ENCODE measurements at places on chromosomes 1 and 21.

DNA sequence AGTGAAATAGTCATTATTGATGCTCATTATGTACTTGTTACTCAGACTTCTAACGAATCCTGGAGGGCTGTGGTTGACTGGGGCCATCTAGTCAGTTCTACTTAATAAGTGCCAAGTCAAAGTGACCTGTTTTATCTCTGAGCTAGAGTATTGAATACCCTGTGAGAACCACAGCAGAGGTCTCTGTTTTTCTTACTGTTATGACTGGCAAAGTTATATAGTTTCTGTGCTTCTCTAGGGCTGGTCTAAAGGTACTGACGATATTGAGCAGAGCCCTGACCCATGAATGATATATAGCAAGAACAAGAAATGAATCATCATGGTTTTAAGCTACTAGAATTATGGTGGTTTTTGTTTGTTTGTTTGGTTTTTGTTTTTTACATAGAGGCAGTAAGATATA lies 555.8 kb downstream of the PLA2G4A start:
- no peak for DNase-seq

- DNase-seq = no peak
These were observed 93.7 kb upstream of the C1orf174 start for GRCh38 chr1:3993619-3994375.

GRCh38 chr1:240245629-240246020 lies 153.9 kb downstream of the FMN2 start:
- DNase-seq = no peak

GRCh38 chr1:203422656-203423055 lies 53.0 kb upstream of the PRELP start:
- no peak for DNase-seq

GRCh38 chr1:23282957-23283356 lies 61.1 kb downstream of the HNRNPR start:
- no peak for DNase-seq

GRCh38 chr1:53406551-53407235 lies 52.5 kb upstream of the DMRTB1 start:
- DNase-seq = no peak

DNA sequence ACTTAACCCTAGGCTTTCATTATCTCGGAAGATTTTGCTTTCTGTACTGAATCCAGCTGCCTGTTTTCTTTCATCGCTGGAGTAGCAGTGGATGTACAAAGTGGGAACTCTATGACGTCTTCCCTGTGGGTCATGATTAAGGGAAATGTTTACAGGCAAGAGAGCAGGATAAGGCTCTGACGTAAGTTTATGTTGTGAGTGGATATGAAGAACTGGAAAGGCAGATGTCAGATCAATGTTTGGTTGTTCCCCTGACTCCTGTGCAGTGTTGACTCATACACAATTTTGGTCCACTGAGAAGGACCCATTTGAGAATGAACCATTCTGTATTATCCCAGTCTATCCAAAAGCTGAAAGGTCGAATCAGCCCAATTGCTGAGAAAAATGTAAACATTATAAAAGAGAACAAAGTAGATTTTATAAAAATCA lies 292.4 kb downstream of the GRIK1 start:
- no peak for DNase-seq

- no peak for DNase-seq
These were observed 196.5 kb upstream of the POU3F1 start for GRCh38 chr1:38243106-38243505.

- no peak for DNase-seq
These were observed 7.2 kb upstream of the FBXO28 start for GRCh38 chr1:224106568-224107281.

DNA sequence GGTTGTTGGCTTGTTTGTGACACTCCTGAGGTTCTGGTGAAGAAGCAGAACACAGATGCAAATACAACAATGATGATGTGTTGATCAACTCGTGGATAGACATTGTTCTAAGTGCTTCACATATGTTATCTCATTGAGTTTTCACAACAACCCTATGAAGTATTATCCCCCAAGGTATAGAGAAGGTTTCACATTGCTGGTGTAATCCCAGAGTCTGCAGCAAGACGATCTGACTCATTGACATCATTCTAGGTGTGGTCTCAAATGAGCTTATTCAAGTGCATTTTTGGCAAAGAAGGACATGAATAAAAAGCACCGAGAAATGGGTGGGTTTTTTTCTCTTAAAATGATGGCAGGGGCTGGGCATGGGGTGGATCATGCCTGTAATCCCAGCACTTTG lies 64.1 kb upstream of the SCAF4 start:
- DNase-seq = no peak

- no peak for DNase-seq
These were observed 15.2 kb downstream of the HENMT1 start for GRCh38 chr1:108645564-108646184.

DNA sequence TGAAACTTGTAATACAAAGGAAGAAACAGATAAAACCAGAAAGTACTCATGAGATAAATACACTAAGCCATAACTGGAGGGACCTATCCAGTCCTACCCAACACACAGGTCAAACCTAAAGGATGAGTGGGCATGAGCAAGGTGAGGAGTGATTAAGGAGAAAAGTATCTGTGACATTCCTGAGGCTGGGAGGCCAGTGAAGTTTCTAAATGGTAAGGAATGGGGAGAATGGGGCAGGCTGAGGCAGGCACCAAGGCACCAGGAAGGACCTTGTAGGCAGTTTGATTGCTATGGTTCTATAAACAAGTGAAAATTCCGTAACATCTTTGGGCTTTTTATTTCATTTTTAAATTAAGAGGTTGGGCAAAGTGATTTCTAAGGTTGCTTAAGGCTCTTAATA lies 10.4 kb downstream of the DDX59 start:
- no peak for DNase-seq

- no peak for DNase-seq
These were observed 10.3 kb downstream of the SLC37A1 start for GRCh38 chr21:42523941-42524340.

DNA sequence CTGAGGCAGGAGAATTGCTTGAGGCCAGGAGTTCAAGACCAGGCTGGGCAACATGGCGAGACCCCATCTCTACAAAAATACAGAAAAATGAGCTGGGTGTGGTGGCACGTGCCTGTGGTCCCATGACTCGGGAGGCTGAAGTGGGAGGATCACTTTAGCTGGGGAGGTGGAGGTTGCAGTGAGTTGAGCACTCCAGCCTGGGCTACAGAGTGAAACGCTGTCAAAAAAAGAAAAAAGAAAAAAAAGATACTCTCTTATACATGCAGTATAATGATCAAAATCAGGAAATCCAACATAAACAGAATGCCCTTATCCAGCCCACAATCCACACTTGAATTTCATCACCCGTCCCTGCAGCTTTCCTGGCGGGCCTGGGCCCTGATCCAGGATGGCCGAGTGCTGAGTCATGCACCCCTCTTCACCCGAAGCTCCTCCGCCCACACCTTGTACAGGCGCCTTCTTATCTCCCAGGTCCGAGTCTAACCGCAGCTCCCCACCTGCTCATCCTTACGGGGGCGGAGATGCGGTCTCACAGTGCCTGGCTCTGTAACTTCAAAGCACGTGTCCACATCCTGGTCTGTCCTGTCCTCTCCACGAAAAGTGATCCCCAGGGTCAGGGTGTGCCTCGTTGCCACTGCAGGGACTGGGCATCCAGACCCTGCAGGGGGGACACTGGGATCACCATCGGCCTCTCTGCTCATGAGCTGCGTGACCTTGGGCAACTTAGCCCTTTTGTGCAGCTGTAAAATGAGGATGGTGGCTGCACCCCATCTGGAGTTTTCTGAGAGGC lies 120.2 kb upstream of the SLC45A1 start:
- DNase-seq = no peak

DNA sequence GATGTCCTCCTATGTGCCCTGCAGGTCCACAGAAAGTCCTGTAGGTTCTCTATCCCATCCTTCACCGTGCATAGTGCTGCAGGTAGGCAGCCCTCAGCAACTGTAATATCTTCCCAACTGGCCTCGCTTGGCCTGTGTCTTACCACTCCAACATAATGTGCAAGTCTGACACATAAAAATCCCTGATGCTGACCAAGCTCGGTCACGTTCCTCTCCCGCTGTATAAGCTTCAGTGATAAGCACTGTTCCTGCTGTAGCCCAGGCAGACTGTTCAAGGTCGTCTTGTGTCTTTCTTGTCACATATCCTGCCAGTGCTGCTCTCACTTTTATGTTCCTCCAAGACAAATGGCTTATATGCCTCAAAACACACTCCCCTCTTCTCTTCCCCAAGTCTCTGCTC lies 19.4 kb upstream of the KCNE1 start:
- DNase-seq = no peak

DNA sequence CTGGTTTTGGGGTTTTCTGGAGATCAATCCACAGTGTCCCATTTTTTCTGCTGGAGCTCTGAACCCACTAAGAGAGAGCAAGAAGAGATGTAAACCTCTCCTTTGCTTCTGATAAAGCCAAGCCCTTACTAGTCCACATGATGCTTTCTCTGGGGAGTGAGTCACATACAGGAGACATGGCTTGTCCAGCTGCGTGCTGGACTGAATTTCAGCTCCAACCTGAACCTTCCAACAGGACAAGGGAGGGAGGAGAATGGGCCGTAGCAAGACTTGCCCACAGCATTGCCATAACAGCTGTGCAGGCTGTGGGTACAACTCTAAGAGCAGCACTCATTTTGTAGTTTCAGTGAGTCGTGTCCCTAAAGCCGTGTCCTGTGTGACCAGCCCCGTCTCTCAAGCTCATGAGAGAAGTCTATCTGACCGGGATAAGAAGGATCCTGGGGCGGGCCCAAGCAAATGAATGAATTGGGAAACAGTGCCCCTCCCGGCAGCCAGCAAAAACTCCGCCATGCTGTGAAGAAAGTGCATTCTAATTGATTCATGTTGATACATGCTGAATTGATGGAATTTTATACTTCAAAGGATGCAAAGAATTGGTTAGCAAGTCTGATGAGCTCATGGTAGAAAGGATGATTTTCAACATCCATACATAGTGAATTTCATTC lies 195.2 kb downstream of the GABPA start:
- no peak for DNase-seq

DNA sequence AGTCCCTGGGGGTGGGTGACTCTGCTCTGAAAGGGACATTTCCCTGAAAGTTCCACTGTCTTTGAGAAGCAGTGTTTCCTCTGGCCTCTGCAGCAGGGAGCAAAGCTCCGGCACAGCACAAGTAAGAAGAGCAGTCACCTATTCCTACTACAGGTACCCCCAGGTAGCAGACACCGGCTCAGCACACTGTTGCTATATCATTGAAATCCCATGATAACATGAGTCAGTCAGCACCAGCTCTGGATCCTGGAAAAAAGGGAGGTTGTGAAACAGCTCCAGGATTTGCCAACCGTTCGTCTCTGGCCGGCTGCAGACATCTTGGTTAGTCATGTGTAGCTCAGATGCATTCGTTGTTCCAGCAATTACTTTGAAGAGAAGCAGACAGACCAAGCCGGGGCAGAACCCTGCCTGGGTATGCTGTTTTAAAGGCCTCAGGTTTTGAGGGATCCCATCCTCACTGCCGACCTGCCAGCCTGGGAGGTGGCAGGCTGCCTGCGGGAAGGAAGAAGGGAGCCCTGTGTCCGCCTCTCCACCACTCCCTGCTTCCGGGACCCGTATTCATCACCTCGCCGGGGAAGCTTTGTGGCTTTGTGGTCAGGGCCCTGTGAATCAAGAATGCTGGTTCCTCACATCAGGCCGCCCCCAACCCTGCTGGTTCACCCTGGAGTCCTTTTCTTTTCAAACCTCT lies 139.2 kb downstream of the CLIC6 start:
- DNase-seq = peak; percentile 54

GRCh38 chr1:223803211-223803610 lies 42.5 kb downstream of the TP53BP2 start:
- no peak for DNase-seq

DNA sequence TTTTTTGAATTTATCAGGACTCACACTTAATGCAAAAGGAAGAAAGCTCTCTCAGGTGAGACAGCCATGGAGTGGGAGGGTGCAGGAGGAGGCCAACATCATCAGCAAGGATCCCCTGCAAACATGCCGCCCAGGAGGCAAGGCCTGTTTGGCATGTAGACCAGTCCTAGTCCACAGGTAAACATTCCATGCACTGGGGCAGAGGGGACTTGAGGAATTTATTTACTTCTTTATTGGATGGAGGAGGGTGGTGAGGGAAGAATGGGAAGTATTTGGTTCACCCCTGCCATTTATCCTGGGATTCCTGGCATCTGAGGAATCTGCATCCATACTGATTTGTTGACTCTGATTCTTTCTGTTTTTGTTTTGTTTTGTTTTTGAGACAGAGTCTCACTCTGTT lies 1.5 kb upstream of the UQCRHL start:
- no peak for DNase-seq

GRCh38 chr1:203968761-203969160 lies 104.2 kb upstream of the SOX13 start:
- no peak for DNase-seq

- no peak for DNase-seq
These were observed 565.4 kb downstream of the LMO4 start for GRCh38 chr1:87894062-87894461.

DNA sequence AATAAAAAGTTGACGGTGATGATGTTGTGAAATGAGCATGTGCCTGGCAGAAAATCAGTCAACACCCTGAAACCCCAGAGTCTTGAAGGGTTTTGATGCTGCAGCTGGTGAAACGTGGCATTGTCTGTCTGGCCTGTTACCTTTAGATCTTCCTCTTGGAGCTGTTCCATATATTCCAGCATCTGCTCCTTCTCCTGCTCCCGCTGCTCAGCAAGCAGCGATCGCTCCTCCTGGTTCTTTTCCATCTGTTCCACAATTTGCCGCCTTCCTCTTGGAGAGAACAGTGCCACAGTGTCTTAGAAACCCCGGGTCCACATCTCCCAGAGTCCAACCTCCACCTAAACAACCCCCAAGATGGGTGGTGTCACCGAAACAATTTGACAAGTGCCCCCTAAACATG lies 15.7 kb downstream of the CFAP45 start:
- no peak for DNase-seq

DNA sequence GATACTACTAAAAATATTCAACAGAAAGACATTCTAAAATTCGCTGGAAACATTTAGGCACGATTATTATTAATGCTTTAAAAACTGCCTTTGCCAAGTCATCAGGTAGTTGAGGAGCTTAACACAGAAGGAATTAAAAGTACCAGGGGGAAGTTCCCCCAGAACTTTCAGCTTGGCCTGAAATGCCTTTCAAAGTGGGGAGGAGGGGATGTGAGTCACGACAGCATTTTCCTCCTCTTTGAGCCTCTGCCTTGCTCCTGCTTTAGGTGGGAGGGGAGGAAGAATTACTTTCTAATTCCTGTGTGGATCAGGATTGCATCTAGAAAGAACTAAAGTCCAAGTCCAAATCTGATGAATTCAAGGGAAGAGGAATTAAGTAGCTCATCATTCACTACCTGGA lies 183.7 kb downstream of the CLIC6 start:
- no peak for DNase-seq

DNA sequence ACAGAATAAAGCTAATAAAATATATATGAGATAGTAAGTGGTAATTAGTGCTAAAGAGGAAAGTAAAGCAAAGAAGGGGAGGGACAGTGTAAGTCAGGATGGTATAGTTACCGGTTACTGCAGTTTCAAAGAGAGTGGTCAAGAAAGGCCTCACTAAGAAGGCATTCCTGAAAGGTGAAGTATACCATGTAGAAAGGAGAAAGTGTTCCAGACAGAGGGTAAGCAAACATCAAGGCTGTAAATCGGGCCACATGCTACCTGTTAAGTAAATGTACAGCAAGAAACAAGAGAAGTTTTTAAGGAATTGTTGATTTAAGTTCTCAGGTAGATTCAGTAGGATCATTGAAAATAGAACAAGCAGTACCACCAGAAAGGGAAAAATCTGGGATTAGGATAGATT lies 9.7 kb downstream of the DESI2 start:
- no peak for DNase-seq

- DNase-seq = no peak
These were observed 67.2 kb downstream of the FAM163A start for GRCh38 chr1:179810367-179810715.
